ENCODE measurements at places on chromosomes 7 and 10. TPM values are rescaled to one million over a fixed set of nuclear protein-coding genes. Genes with fewer than 3 reads are reported as not detected.

DNA sequence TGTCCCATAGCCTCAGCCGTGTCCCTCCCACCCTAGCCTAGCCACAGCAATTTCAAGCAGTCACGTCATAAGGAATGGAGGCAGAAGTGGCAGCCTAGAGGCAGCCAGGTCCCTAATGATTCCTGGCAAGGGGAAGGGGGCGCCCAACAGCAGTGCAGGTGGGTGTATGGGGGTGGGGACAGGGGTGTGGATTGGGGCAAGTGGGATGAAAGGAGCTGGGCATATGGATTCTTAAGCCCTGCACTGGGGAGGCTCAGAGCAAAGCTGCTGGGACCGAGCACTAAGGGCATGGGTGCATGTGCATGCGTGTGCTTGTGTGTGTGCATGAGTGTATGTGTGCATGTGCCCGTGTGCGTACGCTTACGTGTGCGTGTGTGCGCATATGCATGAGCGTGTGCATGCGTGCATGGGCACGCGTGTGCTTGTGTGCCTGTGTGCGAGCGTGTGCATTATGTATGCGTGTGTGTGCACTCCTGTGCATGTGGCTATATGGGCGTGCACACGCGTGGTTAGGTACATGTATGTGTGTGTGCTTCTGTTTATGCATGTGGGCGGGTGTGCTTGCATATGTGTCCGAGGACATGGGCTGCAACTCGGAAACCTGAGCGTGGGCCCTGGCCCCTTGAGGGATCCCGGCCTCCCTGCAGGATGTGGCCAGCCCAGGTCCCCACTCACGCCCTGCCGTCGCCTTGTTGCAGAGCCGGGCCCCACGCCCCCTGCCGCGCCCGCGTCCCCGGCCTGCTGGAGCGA, 34.1 kb downstream of the SH2B2 start:
- no peak for DNase-seq

DNA sequence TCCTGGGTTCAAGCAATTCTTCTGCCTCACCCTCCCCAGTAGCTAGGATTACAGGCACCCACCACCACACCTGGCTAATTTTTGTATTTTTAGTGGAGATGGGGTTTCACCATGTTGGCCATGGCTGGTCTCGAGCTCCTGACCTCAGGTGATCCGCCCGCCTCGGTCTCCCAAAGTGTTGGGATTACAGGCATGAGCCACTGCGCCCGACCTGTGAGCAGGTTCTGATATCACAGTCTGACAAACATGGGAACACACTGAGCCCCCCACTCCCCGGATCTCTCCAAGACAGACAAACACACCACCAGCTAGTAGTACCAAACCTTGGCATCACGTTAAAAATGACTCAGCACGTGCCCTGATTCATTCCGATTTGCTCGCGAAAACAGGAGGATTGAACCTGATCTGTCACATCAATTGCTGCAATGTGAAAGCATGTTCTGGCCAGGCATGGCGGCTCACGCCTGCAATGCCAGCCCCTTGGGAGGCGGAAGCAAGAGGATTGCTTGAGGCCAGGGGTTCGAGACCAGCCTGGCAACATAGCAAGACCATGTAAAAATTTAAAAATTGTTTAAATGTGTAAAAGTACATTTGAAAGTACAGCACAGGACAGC, 106.5 kb downstream of the SMURF1 start:
- DNase-seq = no peak

The IKZF1 gene
- 0.52 TPM for polyA plus RNA-seq

- no peak for DNase-seq
These were observed 527.5 kb downstream of the GPAM start for GRCh38 chr10:111656066-111656465.

The MAGI2 gene
- 4.4 TPM for polyA plus RNA-seq

The H2BK1 gene
- not detected for polyA plus RNA-seq

All from kidney (tissue), 22 donors.